Left ventricle myocardium superior (tissue), 1 donor: ENCODE measurements at places on chromosomes 1 and 21. TPM values are rescaled to one million over a fixed set of nuclear protein-coding genes. Genes with fewer than 3 reads are reported as not detected.

TMEM50B gene
- 32.8 TPM for total RNA-seq

KANK4 gene
- total RNA-seq: 0.25 TPM

F5 gene
- 11.8 TPM for total RNA-seq

PIK3R3 gene
- total RNA-seq: 26.2 TPM

WDR26 gene
- total RNA-seq: 62.9 TPM

DENND2C gene
- 4.2 TPM for total RNA-seq

DNA sequence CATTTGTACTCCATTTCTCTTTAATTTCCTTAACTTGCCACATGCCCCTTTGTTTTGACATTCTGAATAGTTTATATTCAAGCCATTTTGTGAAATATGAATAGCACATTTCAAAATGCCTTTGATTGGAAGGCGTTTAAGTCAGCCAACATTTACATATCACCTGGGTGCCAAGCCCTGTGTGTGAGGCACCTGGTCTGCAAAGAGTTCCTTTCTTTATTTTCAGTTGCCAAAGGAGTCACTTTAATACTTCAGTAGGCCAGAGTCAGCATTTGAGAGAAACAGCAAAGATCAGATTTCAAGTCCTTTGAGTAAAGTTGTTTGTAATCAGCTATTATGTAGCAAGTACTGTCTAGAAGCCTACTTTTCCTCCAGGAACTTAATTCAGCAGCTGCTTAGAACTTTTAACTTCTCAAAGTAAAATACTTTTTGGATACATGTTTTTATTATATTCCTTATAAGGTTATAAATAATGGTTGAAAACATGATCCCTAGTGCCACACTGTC is 70.8 kb downstream of the DTL start:
- no peak for DNase-seq

- no peak for DNase-seq
Measured at GRCh38 chr21:15243406-15243805, 178.6 kb upstream of the NRIP1 start.

- DNase-seq: no peak
Measured at GRCh38 chr1:193584731-193585239, 398.4 kb upstream of the B3GALT2 start.

DNA sequence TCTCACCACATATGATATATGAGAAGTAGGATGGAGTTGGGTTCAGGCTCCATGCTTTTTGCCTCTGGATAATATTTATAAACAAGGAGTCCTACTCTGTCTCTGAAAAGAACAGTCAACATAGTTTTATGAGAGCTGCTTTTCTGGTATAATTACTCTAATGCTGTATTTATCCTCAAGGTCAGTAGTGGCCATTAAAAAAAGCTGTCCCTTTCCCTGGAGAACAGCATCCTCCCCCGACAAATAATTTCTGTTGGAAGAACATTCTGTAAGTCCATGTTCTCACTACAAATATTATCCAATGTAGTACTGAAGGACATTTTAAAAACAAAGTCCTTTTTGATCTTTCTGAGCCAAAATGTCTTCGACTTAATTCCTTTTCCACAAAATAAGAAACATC is 9.0 kb upstream of the RGS5 start:
- DNase-seq: no peak

DNA sequence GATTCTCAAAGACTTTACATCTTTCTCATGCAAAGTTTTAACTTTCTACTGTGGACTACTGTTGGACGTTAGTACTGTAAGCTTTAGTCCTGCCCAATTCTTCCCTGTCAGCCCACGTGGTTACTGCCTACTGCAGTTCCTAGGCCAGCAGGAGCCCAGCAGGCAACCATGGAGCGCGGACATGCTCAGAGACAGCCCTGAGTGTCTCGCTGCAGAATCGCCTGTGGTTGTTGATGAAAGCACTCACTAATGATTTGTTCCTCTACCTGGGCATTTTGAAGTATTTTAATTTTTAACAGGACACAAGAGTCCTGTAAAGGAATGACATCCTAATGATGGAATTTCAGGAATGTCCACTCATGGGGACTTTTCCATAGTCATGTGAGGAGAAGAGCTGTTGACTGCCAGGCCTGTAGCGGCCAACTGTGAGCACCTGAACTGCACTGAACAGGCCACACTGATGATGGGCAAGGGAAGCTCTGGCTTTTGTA is 44.1 kb downstream of the PGBD5 start:
- no peak for DNase-seq

GRCh38 chr1:59079434-59080140 is 217.3 kb upstream of the FGGY start:
- DNase-seq: no peak

GRCh38 chr1:12208764-12209494 is 20.9 kb upstream of the VPS13D start:
- DNase-seq: peak; percentile 92

DNA sequence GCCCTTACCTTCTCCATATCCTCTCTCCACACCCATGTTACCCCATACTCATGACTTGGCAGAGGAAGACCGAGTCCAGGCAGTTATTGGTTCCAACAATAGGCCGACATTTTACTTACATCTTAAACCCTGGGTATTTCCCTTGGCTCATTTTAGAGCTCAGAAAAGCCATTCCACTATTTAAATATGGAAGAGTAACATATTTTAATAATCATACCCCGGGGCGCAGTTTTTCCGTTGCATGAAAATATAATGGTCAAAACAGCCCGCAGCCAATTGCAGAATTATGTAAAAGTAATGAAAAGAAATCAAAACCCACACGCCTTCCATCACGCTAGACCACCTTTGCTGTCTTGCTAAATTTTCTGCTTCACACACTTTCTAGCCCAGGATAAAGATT is 48.5 kb downstream of the KAZN start:
- no peak for DNase-seq

PRR9 gene
- total RNA-seq: not detected

DNA sequence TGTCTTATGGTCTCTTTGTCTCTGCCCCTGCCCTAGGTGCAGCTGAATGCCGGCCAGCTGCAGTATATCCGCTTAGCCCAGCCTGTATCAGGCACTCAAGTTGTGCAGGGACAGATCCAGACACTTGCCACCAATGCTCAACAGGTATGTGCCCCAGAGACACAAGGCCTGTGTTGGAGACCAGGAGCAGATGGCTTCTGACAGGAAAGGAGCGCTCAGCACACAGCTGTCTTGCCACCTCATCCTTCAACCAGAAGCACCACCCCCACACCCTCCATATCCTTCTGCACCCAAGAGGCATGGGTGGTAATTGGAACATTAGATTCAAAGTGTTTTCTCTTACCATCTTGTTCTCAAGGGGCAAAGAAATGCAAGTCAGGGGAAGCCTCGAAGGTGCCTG is 17.0 kb upstream of the KCNQ4 start:
- DNase-seq: no peak

OR2T1 gene
- total RNA-seq: not detected

GRCh38 chr1:149995927-149996326 is 14.6 kb downstream of the OTUD7B start:
- DNase-seq: no peak

CLCA4 gene
- not detected for total RNA-seq

RASSF5 gene
- 4.2 TPM for total RNA-seq

- DNase-seq: peak; percentile 62
Measured at GRCh38 chr1:108049178-108049819, 84.3 kb upstream of the VAV3 start.

IL23R gene
- not detected for total RNA-seq

DNA sequence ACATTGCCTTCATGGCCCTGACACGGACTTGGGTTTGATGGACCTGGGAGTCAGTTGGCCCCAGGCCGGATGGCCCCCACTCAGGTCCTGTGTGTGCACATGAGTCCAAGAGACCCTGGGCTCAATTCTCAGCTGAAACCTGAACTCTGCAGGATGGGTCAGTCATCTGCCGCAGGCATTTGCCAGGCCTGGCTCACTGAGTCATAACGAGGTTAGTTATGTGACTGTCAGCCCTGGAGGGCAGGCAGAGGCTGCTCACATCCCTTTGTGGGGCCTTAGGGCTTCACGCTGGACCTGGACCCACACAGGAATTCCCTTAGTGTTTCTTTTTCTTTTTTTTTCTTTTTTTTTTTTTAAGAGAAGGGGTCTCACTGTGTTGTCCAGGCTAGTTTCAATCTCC is 46.5 kb downstream of the PSMG1 start:
- no peak for DNase-seq

DNA sequence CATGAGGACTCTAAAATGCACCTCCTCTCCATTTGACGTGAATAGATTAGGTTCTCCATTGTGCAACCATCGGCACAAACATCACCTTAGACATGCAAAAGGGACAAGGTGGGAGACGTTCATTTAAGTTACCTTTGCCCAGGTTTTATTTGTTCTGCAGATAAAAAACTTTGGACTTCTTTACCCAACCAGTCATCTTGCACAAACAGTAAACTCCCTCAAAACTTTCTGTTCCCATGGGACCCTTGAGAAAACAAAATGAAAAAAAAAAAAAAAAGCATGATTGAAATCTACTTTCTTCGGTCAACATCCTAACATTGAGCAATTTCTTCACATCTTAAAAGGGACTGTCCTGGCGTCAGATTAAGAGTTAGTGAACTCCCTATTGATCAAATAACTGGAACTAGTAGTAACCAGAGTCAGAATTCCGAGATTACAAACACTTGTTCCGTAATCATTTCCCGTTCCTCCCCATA is 31.4 kb upstream of the PROX1 start:
- DNase-seq: no peak

DNA sequence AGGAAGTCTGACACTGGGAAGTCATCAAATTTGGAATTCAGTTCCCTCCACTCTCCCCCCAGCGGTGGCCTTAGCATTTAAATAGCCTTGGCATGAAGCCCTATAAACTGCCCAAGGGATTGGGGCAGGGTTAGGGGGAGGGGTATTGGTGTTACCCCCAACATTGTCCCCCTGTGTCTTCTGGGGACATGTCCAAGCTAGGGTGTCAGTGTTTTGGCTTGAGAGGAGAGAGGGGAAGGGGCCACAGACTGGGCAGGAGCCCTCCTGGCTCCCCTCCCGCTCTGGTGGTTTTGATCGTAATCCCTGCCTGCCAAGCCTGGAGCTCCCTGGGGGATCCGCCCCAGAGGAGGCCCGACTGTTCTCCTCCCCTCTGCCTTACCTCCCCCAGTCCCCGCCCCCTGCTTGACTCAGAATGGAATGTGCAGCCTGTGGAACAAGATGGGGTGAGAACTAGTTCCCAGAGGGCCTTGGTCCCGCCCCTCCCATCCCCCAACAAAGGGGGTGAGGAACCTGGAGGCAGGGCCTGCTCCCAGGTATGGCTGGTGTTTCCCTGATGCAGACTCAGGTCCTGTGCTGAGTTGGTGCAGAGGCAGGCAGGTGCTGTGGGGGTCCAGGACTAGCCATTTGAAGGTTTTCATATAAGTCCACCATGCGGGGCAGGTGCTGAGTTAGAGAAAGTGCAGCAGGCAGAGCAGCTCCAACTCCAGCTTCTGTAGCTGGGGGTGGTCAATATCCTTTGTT is 7.4 kb downstream of the SOX13 start:
- peak; percentile 69 for DNase-seq

DNA sequence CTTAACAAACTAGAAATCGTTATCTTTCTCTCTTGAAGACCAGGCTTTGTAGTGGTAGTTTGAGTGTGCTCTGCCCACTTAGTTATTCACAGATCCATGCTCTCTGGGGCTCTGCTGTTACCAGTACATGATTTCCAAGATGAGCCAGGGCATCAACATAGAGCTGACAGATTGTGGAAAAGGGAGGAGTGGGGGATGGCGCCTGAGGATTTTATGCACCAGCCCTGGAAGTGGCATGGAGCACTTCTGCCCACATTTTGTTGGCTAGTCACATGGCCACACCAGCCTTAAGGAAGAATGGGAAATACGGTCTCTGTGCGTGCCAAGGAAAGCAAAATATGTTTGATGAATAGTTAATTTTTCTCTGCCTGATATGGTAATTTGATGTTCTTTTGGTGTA is 18.2 kb downstream of the TSNAX start:
- DNase-seq: no peak
